ENCODE measurements at places on chromosomes 5 and 9.

GRCh38 chr5:54325610-54326311 is 15.4 kb upstream of the ARL15 start:
- DNase-seq: no peak

- DNase-seq: no peak
These were observed 104.8 kb upstream of the SMARCA2 start for GRCh38 chr9:1910269-1910811.

DNA sequence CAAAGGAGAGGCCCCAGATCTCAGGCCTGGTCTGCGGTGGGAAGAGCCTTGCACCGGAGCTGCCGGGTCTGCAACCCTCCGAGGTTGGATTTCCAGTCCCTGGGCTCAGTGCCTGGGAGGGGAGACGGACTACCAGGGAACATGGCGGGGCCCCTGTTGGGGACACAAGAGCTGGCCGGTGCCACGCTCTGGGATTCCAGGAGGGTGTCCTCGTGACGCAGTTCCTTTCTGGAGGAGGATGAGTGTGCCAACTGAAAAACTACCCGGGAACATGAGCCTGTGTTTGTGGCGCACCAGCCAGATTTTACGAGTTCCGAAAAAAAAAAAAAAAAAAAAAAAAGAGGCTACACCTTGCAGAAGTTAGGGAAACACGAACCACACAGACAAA is 9.0 kb downstream of the NRARP start:
- DNase-seq: no peak

DNA sequence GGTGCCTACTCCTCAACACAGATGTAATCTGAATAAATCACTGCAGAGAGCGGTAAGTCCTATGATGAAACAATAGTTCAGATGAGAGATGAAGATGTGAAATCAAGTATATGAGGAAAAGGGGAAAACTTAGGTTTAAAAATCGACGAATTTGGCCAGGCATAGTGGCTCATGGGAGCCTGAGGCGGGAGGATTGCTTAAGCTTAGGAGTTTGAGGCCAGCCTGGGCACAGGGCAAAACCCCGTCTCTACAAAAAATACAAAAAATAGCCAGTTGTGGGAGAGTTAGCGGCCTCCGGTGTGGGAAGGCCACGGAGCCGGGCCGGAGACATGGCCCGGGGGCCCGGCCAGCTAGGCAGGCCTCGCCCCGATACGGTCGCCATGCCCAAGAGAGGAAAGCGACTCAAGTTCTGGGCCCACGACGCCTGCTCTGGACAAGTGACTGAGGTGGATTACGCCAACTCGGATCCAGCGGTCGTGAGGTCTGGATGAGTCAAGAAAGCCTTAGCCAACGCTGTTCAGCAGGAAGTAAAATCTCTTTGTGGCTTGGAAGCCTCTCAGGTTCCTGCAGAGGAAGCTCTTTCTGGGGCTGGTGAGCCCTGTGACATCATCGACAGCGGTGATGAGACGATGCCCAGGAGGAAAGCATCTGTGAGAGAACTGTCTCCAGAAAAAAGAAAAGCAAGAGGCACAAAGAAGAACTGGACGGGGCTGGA is 62.8 kb upstream of the SUB1 start:
- no peak for DNase-seq

- DNase-seq: no peak
These were observed 186.6 kb downstream of the DOCK8 start for GRCh38 chr9:401223-401622.

GRCh38 chr5:142946547-142947426 is 176.6 kb downstream of the ARHGAP26 start:
- DNase-seq: no peak

DNA sequence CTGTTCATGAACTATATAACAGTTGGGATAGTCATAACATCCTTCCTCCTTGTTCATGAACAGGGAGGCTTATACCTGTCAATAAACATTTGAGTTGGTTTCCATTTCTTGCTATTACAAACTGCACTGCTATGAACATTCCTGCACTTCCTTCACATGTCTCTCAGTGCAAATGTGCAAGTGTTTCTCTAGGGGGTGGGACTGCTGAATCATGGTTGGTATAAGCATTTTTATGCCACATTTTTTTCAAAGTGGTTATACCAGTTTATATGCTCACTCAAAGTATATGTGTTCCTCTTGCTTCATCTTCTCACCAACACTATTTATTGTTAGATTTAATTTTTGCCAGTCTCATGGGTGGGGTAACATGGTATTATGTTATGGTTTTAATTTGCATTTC is 25.8 kb upstream of the TPD52L3 start:
- no peak for DNase-seq

- no peak for DNase-seq
These were observed 175.7 kb upstream of the PRLR start for GRCh38 chr5:35405938-35406337.

- DNase-seq: no peak
These were observed 263.7 kb upstream of the DAPK1 start for GRCh38 chr9:87233899-87234455.

GRCh38 chr9:118331622-118332045 is 627.4 kb downstream of the TLR4 start:
- DNase-seq: no peak

GRCh38 chr5:91591076-91591475 is 208.0 kb upstream of the ARRDC3 start:
- DNase-seq: no peak

- DNase-seq: no peak
These were observed 13.4 kb downstream of the ADAM19 start for GRCh38 chr5:157562111-157562581.

DNA sequence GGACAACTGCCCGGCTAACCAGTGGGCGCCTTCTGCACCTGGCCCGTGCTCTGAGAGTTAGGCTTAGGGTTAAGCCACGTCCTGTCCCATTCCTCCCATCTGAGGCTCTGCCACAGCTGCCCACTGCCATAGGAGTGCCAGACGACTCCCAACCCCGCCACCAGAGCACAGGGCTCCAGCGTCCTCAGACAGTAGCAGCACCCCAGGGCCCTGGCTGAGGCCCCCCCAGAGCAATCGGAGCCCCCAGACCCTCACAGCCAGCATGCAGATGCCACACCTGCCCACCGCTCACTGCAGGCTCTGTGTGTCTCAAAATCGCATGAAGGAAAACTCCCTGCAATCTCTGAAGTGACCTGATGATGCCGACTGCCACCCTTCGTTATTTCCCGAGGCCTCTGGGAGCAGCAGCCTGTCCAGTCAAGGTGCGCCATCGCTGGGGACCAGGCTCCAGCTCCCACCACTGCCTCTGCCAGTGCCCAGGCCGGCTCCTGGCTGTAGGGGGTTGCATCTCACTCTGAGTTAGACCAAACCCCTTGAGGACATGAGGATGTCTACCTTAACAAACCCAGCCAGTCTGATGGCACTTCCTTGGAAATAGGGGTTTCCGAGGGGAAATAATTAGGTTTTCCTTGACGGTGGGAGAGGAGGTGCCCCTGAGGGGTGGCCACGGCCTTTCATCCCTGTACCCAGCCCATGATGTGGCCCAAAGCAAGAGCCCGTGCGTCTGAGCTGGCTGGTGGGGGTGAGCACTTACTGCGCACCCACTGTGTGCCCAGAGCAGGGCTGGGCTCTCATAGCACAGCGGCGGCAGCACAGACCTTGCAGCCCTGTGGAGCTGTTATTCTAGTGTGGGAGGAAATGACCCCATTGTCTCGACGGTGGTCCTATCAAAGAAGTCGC is 58.0 kb upstream of the RNF130 start:
- DNase-seq: no peak

DNA sequence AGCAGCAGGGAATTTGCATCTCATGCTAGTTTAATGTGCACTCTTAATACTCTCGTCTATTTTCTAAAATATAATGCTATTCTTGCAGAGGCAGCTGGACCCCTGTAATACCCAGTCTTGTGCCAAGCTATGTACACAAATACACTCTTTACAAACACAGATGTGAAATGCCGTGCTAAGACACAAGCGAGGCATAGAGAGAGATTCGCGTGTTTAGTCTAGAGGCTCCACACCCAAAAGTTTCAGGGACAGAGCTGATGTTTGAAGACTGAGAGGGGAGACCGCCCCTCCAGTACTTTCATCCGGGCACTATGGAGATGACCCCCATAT is 1.2 kb downstream of the DPYSL3 start:
- no peak for DNase-seq

DNA sequence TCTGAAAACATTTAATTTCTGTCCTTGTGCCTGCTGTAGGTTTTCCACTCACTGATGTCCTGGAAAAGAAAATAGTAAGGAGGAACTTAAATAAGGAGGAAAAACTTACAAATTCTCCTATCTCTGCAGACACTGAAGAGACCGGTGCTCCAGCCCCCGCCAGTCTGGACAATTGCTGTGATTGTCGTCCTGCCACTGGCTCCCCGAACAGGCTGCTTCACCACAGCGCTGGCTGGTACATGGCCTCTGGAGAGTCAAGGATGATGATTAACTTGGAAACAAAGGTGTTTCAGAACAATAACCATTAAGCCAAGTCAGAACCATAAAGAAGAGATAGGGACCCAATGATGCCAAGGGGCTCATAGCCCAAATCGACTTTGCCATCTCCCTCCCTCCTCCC is 7.3 kb downstream of the PLAC8L1 start:
- no peak for DNase-seq

GRCh38 chr5:146410272-146410671 is 36.9 kb upstream of the TCERG1 start:
- DNase-seq: no peak

DNA sequence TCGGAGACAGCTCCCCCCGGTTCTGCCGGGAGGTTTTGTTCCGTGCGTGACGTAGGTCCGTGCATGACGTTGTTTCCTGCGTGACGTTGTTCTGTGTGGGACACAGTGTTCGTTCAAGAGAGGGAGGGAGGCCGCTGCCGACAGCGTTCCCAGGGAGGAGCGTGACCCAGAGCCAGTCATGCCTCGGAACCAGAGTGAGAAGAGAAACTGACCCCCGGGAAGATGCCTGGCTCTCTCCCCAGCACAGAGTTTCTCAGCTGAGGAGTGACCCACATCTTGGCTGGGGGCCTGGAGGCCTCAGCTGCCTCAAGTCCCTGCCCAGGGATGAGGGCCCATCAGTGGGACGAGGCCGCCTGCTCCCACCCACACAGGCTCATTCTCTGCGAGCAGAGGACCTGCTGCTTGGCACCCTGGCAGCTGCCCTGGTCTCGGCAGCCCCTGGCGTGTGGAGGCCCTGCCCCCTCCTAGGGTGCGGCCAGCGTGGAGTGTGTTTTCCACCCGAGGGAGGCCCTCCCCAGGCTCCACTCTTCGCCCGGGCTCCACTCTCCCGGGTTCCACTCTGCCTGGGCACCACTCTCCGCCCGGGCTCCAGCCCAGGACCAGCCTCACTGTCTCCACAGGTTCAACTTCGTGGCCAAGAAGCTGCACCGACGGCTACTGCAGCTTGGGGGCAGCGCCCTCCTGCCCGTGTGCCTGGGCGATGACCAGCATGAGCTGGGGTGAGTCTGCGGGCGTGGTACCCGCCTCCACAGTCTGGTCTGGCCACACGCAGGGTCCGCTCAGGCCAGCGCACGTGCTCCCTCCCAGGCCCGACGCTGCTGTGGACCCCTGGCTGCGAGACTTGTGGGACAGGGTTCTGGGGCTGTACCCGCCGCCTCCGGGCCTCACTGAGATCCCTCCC is 7.9 kb downstream of the NDOR1 start:
- DNase-seq: no peak

DNA sequence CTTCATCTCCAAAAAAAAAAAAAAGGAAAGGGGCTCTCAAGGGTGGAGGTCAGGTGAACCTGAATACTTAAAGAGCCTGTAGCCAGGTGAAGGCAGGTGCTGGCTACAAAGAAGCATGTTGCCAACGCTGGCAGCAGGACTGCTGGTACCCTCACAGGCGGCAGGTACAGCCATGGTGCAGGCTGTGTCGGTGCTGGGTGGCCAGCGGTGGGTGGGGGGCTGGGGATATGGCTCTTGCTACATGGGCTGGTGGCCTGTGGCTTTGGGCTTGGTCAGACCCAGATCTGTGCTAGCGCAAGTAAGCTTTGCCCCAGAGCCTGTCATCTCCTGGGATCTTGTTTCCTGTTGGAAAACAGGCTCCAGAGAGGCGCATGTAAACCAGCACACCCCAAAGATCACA is 86.3 kb upstream of the PHYKPL start:
- no peak for DNase-seq

GRCh38 chr9:130934246-130934645 is 4.8 kb downstream of the FIBCD1 start:
- no peak for DNase-seq

DNA sequence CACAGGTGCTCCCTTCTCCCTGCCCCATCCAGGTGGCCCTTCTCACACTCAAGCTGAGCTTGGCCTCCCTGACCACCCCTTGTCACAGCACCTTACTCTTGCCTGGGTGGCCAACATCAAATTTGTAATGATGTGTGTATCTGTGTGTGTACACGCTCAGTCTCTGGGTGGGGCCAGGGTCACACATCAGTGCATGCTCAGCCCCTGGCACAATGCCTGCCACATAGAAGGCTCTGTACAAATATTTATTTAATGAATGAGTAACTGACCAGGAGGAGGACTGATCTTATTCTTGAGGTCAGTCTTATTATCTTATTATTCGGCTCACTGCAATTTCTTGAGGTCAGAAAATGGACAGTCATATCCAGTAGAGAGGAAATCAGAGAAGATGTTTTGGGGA is 41.3 kb upstream of the HAND1 start:
- DNase-seq: no peak

- DNase-seq: peak; percentile 83
These were observed 152.2 kb downstream of the ARHGAP26 start for GRCh38 chr5:142922223-142922952.

Measured in SW480 (cell line).